ENCODE measurements at places on chromosomes 1 and 21. TPM values are rescaled to one million over a fixed set of nuclear protein-coding genes. Genes with fewer than 3 reads are reported as not detected.

DNA sequence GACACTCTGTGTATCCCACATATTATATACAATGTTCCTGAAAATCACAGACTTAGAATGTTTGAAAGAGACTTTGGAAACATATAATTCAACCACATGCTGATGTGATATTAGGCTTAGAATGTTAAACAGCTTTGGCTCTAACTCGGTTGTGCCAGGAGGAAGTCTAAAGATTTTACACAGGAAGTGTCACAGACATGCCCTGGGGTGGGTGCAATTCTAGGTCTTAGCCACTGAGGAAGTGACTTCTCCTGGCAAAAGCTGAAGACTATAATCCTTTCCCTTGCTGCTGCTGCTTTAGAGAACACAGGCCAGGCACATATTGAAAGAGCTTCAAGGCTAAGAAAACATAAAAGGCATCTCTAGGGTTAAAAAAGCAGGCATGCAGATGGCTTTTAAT lies 51.0 kb downstream of the RPL5 start:
- no peaks in the 10 kb centered on the region for H3K36me3 ChIP-seq
- DNase-seq = no peak
- H3K27me3 ChIP-seq = no peaks in the 10 kb centered on the region
- no peaks in the 10 kb centered on the region for H3K4me1 ChIP-seq
- no peak overlapping the region for H3K27ac ChIP-seq
- no peak overlapping the region for H3K4me3 ChIP-seq

The SYPL2 gene
- not detected for polyA plus RNA-seq

DNA sequence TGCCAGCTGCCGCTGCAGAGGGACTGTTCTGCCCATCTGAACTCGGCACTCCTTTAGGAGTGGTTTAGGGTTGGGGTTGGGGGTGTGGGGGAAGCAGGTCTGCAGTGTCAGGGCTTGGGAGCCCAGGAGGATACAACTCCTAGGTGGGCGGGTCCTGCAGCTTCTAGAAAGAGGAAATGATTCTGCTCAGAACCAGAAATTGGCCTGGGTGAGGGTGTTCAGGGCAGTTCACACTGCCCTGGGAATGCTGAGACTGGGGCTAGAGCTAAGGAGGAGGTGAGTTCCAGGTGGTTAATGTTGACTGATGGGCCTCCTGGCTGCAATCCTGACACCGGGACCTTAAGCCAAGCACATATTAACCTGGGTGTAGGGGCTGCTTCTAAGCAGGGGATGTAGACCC lies 4.8 kb upstream of the SLC26A9 start:
- no peaks in the 10 kb centered on the region for H3K36me3 ChIP-seq
- H3K27ac ChIP-seq = no peak overlapping the region
- no peak overlapping the region for H3K4me3 ChIP-seq
- no peak for DNase-seq
- H3K4me1 ChIP-seq = no peaks in the 10 kb centered on the region

DNA sequence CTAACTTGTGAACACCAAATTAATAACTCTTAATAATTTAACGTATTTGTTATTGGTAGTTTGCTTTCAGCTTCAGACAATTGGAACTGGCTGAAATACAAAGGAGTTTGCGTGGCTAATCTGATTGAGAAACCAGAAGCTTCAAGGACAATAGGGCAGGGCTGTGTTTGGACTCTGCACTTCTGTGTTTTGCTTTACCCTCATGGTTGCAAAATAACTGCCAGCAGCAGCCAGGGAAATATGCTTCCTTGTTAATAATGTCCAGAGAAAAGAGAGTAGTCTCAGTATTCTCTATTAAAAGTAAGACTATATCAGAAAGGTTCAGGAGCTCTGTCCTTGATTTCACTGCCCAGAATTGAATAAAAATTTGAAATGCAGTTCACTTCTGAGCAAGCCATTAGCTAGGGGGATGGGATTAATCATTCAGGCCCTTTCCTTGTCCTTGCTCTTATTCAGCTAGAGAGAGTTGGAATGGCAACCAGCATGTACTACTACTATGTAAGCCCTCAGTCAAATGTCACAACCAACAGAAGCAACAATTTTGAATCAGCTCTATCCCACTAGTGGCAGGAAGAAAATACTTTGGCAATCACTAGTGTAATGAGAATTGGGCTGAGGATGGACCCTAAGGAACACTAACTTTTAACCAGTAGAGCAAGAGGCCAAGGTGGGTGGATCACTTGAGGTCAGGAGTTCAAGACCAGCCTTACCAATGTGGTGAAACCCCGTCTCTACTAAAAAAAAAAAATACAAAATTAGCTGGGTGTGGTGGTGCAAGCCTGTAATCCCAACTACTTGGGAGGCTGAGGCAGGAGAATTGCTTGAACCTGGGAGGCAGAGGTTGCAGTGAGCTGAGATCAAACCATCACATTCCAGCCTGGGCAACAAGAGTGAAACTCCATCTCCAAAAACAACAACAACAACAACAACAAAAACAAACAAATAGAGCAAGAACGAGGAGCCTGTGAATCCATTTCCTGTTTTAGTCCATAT lies 76.8 kb downstream of the POU2F1 start:
- H3K4me3 ChIP-seq = no peak overlapping the region
- no peaks in the 10 kb centered on the region for H3K36me3 ChIP-seq
- no peak for DNase-seq
- H3K4me1 ChIP-seq = peaks cover 5% of the 10 kb centered on the region
- no peaks in the 10 kb centered on the region for H3K27me3 ChIP-seq

DNA sequence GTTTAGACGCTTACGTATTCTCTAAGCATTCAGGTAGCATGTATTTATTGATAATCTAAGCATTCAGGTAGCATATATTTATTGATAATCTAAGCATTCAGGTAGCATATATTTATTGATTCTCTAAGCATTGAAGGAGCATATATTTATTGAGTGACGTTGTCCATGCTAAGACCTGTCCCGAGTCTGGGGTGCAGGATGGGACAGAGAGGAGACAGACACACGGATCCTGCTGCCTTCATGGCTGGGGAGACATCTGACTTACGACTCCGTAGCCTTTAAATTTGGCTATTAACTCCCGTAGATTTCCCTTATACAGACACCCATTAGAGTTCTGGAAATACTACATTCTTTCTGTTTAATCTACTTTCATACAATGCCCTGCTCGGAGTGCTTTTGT lies 982 bp downstream of the SCCPDH start:
- DNase-seq = no peak
- H3K4me1 ChIP-seq = peaks cover 7% of the 10 kb centered on the region

The S100A8 gene
- polyA plus RNA-seq = 109 TPM

The LMOD1 gene
- polyA plus RNA-seq = 4.9 TPM

DNA sequence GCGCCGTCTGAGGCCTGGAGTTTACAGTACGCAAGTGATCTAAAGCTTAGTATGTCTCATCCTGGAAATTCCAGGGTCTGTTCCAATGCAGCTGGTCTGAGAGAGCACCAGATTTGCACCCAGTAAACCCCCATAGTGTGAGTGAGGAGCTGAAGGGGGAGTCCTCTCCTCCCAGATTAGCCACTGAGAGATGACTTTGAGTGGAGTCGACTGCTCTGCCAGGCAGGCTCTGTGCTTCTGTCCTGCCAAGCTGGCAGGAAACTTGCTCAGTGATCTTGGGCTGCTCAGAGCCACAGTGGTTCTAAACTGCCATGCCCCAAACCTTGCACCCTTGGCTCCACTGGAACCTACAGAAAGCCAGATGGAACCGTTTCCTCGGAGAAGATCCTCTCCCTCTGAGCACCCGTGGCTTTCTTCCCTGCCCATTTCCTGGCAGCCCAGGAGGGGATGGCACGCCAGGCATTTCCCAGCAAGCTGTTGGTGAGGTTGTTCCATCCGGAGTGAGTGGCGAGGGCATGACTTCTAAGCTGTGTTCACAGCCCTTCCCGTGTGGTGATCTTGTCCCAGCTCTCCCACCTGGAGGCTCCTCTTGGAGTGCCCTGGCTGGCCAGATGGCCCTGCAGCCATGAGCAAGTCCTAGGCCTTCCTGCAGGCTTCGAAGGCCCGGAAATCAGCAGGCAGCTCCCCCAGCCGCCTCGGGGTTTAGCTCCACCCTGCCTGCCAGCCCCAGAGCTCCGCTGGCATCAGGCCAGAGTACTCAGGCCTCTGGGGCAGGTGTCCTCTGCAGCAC lies 125.9 kb upstream of the VAMP3 start:
- no peaks in the 10 kb centered on the region for H3K36me3 ChIP-seq
- no peak for DNase-seq
- no peaks in the 10 kb centered on the region for H3K4me1 ChIP-seq
- H3K27ac ChIP-seq = no peak overlapping the region

- H3K27ac ChIP-seq = no peak overlapping the region
- DNase-seq = no peak
- no peaks in the 10 kb centered on the region for H3K27me3 ChIP-seq
- no peaks in the 10 kb centered on the region for H3K36me3 ChIP-seq
- H3K4me1 ChIP-seq = no peaks in the 10 kb centered on the region
Measured at GRCh38 chr21:34923626-34924025, 125.5 kb downstream of the RUNX1 start.

DNA sequence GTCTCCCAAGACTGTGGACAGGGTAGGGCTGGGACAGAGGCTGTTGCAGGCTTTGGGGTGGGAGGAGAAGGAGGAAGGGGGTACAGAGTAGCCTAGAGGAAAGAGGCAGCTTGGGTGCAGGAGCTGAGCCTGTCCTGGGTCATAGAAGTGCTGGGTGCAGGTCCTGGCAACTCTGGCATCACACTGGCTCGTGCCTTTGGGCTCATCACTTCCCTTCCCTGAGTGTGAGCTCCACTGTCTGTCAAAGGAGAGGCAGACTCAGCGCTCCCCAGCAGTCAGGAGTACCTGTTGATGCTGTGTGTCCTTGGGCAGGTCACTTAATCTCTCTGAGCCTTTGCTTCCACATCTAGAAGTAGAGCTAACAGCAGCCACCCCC lies 157.1 kb downstream of the PTPRU start:
- H3K36me3 ChIP-seq = no peaks in the 10 kb centered on the region
- H3K4me1 ChIP-seq = no peaks in the 10 kb centered on the region
- H3K27ac ChIP-seq = no peak overlapping the region
- no peak overlapping the region for H3K4me3 ChIP-seq
- DNase-seq = no peak

- no peaks in the 10 kb centered on the region for H3K27me3 ChIP-seq
- no peak overlapping the region for H3K27ac ChIP-seq
- no peaks in the 10 kb centered on the region for H3K4me1 ChIP-seq
Measured at GRCh38 chr1:38708701-38709258, 150.8 kb downstream of the RRAGC start.

- no peaks in the 10 kb centered on the region for H3K36me3 ChIP-seq
- no peak for DNase-seq
- no peak overlapping the region for H3K27ac ChIP-seq
- H3K4me3 ChIP-seq = no peak overlapping the region
- no peaks in the 10 kb centered on the region for H3K27me3 ChIP-seq
Measured at GRCh38 chr1:1852619-1853414, 38.1 kb downstream of the GNB1 start.

The SNRPE gene
- polyA plus RNA-seq = 140 TPM

DNA sequence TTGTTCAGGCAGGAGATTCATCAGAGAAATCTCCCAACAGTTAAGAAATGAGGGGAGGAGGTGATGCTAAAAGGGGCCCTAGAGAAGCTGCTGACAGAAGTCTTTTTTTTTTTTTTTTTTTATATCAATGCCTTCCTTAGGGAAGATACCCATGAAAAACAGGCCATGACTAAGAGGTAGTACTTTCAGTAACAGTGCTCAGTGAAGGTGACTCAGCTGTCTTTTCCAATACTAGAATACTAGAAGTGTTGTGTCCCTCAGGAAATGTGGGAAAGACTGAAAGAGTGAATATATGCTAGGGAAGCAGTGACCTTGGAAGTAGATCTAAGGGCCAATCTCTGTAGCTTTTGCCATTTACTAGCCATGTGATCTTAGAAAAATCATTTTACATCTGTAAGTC lies 52.4 kb upstream of the SLFNL1 start:
- DNase-seq = no peak
- H3K4me1 ChIP-seq = no peaks in the 10 kb centered on the region
- no peak overlapping the region for H3K4me3 ChIP-seq
- H3K27me3 ChIP-seq = no peaks in the 10 kb centered on the region
- H3K36me3 ChIP-seq = peaks cover 40% of the 10 kb centered on the region

The SLC9C2 gene
- polyA plus RNA-seq = not detected

DNA sequence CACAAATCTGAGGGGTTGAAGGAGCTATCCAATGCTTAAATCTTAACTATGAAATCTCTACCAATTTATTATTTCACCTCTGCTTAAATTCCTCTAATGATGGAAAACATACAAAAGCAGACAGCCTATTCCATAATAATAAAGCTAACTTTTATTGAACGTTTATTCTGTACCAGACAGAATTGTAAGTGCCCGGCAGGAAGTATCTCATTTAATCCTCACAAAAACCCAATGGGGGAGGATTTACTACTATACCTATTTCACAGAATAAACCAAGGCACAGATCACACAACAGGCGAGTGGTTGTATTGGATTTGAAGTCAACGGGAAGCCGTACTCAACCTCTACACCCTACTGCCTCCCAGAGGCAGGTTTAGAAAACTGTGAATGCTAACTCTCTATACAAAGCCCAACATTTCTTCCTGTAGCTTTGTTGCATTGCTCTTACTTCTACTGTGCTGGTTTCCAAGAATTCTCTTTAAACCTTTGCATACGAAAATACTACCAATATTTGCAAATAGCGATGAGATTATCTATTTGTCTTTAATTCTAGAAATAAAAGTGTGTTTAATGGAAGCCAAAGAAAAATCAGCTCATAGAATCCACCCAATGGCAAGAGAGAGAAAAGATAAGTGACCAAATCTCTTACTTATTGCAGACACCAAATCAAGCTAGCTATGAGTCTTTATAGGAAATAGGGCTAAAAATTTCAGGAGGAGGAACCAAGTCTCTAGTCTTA lies 33.5 kb upstream of the C1orf53 start:
- H3K27ac ChIP-seq = no peak overlapping the region
- no peak for DNase-seq
- H3K27me3 ChIP-seq = no peaks in the 10 kb centered on the region
- no peaks in the 10 kb centered on the region for H3K36me3 ChIP-seq
- no peaks in the 10 kb centered on the region for H3K4me1 ChIP-seq

All from sigmoid colon (tissue), 7 donors.